ENCODE measurements at places on chromosomes 1 and 21.

GRCh38 chr1:88661188-88661587 lies 22.9 kb upstream of the PKN2 start:
- DNase-seq = no peak

DNA sequence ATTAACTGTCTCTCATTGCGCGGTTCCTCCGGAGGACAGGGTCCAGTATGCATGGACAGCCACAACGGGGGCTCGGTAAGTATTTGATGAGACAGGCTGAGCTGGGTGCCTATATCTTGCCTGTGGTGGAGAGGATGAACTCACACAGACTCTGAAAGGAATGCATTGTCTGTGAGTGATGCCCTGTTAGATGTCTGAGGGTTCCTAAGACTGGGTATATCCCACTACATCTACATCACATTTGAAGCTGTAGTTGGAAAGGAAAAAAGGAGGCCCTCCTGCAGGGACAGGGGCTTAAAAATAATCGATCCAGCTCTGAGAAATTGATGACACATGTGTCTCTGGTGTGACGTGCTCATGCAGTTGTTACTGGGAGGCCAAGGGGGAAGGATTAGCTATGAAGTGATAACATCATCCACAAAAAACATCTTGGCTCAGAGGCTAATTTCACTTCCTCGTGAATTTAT lies 1.9 kb downstream of the ADARB1 start:
- no peak for DNase-seq

GRCh38 chr1:233614173-233614742 lies 352 bp downstream of the KCNK1 start:
- no peak for DNase-seq

DNA sequence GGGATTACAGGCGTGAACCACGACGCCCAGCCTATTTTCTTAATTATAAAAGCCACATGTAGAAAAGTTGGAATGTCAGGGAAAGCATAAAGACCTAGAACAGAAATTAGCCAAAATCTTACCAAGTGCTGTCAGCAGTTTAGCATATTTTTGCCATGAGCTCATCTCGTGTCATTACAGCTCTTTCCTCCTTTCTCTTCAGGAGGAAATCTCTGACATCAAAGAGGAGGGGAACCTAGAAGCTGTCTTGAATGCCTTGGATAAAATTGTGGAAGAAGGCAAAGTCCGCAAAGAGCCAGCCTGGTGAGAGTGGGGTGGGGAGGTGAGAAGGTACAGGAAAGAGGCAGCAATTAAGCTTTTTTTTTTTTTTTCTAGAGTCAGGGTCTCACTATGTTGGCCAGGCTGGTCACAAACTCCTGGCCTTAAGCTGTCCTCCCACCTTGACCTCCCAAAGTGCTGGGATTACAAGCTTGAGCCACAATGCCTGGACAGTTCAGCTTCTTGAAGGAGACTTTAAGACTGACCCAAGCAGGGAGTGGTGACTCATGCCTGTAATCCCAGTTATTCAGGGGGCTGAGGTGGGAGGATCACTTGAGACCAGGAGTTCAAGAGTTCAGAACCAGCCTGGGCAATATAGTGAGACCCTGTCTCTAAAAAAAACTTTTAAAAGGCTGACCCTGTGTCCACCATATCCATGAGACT lies 8.4 kb upstream of the BGLAP start:
- DNase-seq = no peak

DNA sequence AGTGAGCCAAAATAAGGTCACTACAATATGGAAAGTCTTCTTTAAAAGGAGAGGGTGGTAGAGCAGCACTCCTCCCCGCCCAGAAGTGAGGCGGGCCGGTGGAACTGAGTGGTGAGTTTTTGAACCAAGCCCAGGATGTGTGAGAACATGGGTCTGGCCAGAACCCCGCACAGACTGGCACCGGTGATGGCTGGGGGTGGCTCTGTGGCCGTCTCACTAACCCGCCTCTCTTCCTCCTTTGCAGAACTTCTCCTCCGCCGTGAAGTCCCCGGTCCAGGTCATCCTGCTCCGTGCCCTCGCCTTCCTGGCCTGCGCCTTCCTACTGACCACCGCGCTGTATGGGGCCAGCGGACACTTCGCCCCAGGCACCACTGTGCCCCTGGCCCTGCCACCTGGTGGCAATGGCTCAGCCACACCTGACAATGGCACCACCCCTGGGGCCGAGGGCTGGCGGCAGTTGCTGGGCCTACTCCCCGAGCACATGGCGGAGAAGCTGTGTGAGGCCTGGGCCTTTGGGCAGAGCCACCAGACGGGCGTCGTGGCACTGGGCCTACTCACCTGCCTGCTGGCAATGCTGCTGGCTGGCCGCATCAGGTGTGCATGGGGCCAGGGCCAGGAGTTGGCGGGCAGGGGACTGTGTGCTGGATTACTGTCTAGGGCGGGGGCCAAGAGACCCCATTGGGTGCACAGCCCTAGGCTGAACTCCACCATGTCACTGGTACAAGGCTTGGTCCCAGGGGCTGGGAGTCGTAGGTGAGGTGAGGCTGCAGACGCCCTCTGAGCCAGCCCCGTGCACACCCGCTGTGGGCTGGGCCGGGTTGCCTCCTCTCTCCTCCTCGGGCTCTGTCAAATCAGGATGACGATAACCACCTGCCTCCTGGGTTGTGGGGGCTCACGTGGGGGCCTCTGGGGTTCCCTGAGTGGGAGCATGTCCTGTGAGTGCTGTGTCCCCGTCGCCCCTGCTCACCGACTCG lies 12.4 kb downstream of the TMEM201 start:
- DNase-seq = no peak

GRCh38 chr1:111603979-111604378 lies 15.6 kb upstream of the RAP1A start:
- peak; percentile 59 for DNase-seq

DNA sequence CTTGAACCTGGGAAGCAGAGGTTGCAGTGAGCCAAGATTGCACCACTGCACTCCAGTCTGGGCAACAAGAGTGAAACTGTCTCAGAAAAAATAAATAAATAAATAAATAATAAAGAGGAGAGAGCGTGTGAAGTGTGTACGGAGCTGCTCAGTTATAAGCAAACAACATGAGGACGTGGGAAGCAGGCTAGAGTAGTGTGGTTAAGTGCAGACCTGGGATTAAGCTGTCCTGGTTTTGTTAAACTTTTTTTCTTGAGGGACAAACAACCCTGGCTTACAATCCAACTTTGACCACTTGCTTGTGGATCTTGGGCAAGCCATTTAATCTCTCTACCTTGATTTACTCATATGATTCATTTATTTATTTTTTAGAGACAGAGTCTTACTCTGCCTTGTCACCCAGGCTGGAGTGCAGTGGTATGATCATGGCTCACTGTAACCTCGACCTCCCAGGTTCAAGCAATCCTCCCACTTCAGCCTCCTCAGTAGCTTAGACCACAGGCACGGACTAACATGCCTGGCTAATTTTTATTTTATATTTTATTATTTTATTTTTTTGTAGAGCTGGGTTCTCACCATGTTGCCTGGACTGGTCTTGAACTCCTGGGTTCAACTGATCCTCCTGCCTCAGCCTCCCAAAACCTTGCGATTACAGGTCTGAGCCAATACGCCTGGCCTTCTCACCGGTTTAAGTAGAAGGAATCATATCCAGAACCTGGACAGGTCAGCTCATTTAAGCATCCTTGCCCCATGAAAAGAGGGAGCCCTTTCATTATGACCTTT lies 52.7 kb downstream of the RPS6KA1 start:
- no peak for DNase-seq

DNA sequence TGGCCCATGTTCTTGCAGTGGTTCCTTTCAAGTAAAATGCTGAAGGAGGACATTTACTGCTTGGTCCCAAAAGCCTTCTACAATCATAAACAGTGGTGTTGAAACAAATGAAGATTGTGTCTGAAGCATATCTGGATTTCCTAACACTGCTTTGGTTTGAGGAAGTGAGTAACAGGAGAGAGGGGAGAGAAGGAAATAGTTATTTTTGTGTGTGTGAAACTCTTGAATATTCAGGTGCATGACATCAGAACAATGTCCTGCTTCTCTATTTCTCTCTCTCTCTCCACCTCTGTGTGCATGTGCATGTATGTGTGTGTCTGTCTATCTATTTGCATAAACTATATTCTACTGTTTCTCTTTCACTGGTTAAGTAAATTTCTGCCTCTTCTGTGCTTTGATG lies 61.4 kb upstream of the TNFSF18 start:
- no peak for DNase-seq

Measured in CD8-positive, alpha-beta memory T cell (primary cell).